Stimulated activated CD8-positive, alpha-beta memory T cell treated with anti-CD3 and anti-CD28 coated beads, Interleukin-12 subunit alpha, Interleukin-12 subunit beta, amount 100 ng/mL, for 1 hour (primary cell): ENCODE measurements at places on chromosomes 7 and 10.

DNA sequence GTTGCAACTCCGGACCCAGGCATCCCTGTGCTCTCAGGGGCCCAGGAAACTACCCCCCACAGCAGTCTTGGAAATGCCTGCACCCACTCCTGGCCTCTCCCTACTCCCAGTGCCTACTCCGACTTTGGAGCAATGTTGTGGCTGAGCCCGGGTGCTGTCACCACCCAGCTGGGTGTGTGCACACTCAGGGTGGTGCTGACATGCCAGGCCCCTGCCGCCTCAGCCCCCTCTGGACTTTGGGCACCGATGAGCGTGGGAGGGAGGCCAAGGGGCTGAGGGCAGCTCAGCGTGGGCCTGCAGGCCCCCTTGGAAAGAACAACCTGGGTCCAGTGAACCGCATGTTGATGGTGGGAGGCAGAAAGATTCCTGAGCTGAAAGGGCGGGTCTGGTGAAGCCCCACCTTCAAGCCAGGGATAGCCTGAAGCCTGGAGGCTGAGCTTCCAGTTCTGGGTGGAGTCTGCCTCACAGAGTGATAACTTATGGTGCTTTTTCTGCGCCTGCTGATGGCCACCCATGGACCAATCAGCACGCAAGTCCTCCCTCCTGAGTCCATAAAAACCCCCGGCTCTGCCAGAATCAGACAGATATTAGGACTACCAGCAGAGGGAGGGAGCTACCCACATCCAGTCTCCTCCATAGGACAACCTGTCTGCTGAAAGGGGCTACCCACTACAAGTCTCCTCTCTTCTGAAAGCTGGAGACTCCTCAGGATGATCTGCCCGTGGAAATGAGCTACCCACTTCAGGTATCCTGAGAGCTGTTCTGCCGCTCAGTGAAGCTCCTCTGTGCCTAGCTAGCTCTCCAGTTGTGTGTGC is 380.4 kb upstream of the SORCS1 start:
- no peak for DNase-seq

DNA sequence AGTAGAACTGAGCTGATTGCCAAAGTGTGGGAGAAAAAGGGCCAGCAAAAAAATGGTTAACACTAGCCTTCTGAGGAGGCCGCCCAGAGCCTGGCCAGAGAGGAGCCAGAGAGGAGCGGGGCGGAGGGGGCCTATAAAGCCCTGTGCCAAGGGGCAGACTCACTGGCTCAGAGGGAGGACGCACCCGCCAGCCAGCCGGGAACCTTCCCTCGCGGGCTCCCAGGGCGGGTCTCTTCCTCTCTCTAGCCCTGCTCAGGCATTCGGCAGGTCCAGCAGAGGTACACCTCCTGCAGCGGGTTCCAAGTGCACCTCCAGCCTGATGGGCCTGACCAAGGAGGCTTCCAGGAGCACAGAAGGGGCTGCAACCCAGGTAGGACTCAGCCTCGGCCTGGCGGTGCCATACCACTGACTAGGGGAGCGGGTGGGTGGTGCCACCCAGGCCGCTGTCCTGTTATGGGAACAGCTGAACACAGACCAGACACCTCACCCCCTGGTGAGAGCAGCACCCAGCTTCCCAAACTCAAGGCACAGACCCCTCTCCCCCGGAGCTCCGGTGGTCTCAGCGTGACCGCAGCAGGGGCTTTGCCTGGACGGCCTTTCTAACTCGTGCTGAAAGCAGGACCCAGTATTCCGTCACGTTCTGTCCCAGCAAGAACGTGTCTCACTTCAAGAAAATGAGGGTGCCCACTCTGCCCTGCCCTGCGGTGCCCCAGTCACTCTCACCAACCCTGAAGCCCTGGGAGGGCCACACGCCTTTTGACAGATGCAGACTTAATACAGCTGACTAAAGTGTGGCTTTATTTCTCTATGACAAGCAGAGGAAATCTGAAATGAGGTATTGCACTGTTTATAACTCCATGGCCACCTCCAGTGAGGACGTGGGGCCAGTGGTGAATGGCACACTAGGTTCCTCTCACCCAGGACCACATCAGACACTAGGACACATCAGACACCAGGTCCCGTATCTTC is at the start of gene GPER1:
Gene GPER1 (plus strand): TSS at position 162 of the 969 bp plus-strand sequence. CDS start 3,616 bp downstream, outside the sequence.
- no peak for DNase-seq

GRCh38 chr7:118179191-118179590 is 4.8 kb upstream of the LSM8 start:
- no peak for DNase-seq

DNA sequence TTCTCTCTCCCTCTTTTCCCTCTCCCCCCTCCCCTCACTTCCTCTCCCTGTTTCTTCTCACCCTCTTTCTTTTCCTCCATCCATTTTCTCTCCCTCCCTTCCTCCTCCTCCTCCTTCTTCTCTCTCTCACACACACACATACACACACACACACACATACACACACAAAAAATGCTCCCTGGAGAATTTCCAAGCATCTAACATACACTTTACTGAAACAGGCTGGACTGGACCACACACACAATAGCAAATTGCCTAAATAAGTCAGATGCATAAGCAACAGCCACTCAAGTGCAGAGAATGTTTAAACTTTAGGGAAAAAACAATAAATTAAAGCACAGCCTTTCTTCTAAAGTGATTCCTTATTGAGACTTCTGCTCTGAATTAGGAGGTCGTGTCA is 267.7 kb downstream of the FGFR2 start:
- DNase-seq: no peak

DNA sequence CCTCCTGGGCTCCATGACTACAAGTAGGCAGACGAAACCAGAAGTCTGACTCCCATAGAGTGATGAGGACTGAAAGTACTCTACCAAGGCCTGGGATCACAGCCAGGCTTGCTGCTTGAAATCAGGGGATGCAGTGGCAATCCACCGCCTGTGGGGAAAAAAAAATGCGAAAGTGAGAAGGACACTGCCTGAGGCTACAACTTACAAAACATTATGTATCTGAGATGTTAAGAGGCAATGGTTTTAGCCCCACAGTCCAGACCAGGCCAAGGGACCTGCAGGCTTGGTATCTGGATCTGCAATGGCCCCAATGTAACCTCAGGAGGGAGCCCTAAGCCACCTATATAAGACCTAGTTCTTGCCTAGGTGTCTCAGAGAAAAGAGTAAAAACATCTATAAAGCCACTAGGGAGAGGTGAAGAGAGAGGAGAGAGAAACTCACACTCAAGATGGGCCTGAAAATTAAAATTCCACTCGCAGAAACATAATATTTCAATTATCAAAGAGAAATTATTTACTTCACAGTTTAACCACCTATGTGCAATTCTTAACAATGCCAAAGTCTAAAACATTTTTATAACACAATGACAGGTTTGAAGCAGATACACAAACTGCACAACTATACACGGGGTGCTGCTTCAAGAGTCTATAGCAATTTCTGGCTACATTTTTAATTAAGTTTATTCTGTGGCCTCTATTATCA is 13.9 kb downstream of the DNAJC1 start:
- no peak for DNase-seq

- DNase-seq: no peak
Measured at GRCh38 chr10:13651969-13652720, 65.4 kb downstream of the PRPF18 start.

GRCh38 chr7:78062214-78062613 is 263.6 kb downstream of the PHTF2 start:
- no peak for DNase-seq

- no peak for DNase-seq
Measured at GRCh38 chr7:75985518-75986146, 8.8 kb downstream of the TMEM120A start.

GRCh38 chr7:106777674-106778299 is 87.3 kb upstream of the PIK3CG start:
- no peak for DNase-seq

DNA sequence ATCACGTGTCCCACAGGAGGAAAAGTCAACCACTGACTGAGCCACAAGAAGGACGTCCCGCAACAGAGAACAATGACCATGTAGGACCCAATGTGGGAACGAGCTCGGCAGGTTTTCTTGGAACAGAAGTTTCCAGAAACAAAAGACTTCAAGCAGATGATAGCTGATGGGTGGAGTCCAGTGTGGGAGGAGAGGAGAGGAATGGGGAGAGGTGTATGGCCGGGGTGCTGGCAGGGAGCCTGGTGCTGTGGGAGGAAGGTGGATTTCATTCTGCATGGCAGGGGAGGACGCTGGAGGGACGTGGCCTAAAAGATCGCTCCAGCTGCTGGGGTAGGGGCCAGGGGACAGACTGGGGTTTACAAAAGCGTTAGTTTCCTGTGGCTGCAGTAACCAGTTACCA is 48.5 kb upstream of the LMTK2 start:
- no peak for DNase-seq

DNA sequence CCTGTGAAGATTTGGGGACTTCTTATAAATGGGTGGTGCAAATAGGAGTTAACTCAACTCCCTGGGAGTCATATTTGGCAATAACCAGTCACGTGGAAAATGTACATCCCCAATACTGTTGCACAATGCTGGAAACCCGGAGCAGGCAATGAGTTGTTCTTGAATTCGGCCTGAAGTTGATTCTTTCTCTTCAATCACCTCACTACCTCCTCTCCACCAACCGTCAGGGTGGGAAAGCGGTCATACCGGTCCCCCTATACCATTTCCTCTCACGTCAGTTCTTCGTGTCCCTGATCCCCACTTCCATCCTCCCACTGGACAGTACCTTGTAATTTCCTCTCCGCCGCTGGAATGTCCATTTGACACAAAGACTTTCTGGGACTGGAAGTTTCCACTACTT is 2.8 kb downstream of the GIMAP5 start:
- DNase-seq: no peak

DNA sequence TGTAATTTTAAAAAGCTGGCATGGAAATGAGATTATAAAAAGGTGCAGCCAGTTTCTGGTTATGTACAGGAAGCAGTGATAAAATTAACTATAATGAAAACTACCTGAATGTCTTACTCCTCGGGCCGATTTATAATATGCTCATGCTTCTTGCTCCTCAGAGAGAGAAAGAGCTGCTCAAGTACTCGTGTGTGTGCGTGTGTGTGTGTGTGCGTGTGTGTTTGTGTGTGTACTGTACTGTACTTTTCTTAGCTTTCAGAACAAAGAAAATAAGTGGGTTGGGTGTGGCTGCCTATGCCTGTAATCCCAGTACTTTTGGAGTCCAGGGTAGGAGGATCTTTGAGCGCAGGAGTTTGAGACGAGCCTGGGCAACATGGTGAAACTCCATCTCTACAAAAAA is 96.6 kb upstream of the NMT2 start:
- DNase-seq: no peak

DNA sequence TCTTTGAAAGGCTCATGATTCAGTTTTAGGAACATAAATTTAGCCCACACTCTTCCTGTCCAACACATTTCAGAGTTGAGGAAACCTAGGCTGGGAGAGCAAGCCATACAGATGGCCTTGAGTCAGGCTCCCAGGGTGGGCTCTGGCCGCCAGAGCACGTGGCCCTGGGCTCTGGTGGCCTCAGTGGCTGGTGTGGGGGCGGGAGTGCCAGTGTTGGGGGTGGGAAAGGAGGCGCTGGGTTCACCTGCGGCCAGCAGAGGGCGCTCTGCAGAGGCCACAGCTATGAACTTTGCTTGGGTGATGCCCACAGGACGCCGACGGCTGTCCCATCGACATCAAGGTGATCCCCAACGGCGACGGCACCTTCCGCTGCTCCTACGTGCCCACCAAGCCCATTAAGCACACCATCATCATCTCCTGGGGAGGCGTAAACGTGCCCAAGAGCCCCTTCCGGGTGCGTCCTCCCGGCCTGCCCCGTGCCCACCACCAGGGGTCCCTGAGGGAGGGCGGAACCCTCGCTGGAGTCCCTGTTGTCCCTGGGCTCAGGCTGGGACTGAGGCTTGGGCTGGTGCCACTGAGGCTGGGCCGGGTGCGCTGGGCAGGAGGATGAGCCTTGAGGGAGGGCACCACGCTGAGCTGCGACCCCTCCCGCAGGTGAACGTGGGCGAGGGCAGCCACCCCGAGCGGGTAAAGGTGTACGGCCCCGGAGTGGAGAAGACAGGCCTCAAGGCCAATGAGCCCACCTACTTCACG is 11.9 kb downstream of the FLNC start:
- peak; percentile 16 for DNase-seq
